Testis (tissue), 5 donors: ENCODE measurements at places on chromosomes 7 and 10.

DNA sequence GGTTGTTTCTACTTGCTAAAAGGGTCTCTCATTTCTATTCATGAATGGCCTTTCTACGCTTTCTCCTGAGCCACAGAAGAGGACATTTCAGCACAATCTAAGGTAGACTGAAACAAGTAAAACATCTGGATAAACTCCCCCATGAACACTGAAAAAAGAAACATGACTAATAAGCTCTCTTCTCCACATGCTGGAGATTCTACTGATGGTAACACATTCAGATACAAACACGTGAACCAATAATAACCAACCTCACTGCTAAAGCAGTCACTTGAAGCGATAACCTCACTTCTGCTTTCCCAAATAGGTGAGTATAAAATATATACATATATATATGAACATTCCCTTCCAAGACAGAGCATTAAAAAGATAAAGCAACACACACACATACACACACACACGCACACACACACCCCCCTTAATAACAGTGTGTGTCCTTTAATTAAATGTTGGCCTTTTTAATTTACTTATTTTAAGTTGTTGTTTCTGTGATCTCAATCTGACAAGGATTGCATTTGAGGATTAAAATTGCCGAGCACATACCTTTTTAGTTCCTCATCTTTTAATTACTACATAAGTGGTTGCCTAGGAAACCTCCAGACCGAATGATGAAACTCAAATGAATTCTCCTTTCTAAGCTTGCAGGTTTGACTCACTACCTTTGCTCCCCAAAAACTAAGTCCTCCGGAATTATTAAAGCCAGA, 292.4 kb upstream of the KLF14 start:
- DNase-seq: no peak

- no peak for DNase-seq
These were observed 56.7 kb downstream of the PIP4K2A start for GRCh38 chr10:22657566-22658225.

DNA sequence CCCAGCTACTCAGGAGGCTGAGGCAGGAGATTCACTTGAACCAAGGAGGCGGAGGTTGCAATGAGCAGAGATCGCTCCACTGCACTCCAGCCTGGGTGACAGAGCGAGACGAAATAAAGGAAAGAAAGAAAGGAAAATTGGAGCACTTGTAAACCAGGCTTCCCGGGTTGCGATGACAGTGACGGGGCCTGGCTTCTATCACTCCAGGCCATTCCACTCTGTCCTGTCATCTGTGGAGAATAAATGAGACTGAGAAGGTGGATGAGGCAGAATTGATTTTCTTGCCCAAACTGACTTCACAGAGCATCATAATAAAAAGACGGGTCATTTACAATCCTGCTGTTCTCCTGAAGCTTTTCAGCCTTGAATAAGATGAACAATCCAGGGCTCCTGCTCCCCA, 12.1 kb upstream of the KPNA7 start:
- no peak for DNase-seq

DNA sequence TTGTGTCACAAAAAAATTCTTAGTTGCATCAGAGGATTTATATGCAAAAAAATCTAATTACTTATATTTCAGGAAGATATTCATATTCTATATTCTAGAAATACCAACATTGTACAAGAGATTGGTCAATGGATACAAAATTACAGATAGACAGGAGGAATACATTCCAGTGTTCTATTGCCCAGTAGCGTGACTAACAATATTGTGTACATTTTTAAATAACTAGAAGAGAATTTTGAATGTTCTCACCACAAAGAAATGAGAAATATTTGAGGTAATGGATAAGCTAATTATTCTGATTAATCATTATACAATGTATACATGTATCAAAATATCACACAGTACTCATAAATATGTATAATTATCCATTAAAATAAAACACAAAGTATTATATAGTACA, 253.3 kb downstream of the IPMK start:
- DNase-seq: no peak

DNA sequence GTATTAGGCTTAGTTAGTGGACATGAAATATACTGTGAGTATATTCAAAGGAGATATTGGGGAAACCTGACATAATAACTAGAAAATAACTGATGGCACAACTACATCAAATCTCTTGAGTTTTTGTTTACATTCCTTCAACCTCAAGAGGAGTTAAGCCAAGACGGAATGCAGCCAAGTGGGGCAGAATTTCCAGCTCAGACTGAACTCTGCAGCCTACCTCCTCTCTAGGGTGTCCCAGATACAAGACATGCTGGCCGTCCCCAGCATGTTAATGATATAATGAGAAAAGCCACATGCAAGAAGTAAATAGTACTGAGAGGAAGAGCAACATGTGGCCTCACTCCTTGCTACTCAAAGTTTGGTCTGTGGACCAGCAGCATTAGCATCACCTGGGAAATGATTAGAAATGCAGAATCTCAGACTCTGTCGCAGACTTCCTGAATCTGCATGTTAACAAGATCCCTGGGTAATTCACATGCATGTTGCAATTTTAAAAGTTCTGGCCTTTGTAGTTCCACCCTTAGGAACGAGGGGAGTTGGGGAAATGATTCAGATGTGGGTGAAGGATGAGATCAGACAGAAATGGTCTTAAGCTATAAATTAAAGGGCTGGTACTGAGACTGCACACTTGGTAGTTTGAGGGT, 118.4 kb upstream of the CACUL1 start:
- DNase-seq: no peak

- DNase-seq: no peak
These were observed 86.6 kb downstream of the NOC3L start for GRCh38 chr10:94276140-94276539.

GRCh38 chr7:132428247-132428919, 147.9 kb downstream of the PLXNA4 start:
- DNase-seq: peak; percentile 68

- no peak for DNase-seq
These were observed 789.0 kb downstream of the PHTF2 start for GRCh38 chr7:78587443-78588044.

DNA sequence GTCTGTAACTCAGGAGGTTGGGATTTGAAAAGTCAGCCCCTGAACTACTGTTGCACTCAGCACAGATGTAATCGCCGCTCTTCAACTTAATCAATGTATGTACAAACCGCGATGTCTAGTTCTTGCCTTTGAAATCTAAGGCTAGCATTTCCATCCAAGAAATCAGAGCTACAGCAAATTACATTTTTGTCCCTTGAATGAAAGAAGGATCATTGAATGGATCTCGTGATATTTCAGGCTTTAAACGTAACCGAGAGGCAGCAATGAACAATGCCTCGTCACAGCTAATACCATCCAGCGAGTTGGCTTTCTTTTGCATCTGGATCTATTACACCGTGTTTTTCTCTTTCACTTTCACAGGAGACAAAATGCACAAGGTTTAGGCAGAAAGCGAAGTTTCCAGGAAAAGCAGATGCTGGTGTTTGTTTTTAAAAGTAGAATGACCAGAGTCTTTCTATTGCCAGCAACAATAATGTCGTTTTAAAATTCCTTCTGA, 5.5 kb downstream of the SKIDA1 start:
- no peak for DNase-seq

GRCh38 chr7:44368885-44369284, 43.5 kb upstream of the CAMK2B start:
- no peak for DNase-seq

DNA sequence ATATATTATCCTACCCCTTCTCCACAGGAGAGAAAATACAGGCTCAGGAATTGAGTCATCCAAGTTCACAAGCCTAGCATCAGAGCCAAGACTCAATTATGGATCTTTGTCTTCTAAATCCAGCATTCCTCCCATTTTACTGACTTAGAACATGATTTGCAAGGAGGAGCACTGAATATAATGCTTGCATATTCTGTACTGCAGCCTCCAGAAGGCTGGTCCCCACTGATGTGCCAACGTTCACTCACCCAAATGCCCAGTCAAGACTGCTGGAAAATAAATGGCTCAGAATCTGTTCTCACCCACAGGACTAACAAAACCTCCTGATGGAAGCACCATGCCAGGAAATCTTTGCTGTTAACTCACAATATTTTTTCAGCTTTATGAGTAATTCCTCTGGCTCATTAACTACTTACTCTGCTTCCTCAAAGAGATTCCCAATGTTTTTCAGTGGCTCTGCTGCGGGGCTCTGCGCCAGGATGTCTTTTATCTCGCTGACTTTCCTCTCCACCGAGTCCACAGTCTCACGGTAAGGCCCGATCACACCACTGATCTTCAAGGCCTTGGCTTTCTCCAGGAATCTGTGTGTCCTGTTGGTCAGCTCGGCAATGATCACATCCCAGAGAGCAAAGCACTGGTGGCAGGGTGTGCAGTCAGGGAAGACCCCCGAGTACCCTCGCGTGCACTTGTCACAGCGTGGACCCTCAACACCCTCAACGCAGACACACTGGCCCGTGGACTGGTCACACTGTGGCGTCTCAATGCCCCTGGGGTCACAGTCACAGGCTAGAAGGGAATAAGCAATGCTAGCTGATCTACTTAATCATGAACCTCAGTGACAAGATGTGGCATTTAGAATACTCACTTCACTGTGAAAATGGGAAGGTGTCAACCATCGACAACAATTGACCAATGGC, 48.8 kb downstream of the DLD start:
- DNase-seq: peak; percentile 62

DNA sequence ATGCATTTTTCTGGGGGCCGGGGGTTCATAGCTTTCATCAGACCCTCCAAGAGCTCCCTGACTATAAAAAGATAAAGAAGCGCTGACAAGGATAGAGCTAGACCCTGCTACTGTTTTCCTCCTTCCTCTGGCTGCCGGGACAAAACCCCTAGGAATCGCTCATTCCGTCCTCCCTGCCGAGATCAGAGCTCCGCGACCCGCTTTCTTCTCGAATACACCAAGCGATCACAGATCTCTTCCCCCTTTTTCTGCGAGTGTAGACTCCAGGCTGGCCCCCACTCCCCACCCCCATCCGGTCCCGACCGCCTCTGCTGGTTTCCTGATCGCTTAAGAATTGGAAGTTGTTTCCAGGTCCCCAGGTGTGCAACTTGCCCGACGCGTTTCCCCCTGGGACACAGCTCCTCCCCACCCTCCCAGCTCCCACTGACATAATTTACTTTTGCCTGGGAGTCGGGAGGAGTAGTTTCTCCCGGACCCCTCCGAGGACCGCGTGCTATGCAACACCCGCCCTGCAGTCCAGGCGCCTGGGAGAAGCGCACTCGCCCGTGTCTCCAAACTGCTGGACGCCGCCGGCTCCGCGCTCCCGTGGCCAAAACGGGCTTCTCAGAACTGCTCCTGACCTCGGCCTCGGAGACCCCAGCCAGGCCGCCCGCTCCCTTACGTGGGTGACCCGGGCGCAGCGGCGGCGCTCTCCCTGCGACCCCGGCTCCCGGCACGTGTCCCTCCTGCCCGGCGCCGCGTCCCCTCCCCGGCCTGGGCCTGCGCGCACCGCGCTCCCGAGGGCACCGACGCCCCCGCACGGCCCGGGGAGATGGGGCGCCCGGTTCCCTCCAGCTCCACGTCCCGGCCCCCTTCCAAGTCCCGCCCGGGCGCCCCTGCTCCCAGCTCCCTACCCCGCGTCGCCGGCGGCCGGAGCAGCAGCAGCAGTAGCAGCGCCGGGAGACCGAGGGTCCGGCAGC, 552 bp downstream of the IL15RA start:
- DNase-seq: peak; percentile 47

DNA sequence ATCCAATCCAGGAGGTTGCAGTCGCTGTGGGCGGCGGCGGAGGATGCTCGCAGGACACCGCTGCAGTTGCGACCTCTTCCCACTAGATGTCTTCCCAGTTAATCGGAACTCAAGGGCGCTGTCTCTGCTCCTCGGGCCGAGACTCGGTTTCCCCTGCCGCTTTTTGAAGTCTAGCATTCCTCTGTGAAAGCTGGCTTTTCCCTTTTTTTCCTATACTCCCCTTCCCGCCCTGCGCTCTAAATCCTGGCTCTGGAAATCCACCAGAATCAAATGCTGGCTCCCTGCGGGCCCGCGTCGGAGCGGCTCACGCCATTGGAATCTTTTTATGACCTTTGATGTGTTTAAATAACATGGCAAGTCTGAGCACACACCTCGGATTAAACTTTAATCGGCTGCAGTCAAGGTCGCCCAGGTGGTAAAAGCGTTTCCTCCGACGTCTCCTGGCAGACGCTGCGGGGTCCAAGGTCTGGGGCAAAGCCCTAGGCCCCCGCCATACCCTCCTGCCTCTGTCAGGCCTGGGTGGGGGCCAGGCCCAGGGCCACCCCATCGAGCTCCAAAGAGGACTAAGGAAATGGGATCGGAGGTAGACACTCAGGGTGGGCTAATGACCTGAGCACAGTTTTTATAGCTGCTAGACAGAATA, 10.7 kb upstream of the HOXA13 start:
- peak; percentile 70 for DNase-seq

DNA sequence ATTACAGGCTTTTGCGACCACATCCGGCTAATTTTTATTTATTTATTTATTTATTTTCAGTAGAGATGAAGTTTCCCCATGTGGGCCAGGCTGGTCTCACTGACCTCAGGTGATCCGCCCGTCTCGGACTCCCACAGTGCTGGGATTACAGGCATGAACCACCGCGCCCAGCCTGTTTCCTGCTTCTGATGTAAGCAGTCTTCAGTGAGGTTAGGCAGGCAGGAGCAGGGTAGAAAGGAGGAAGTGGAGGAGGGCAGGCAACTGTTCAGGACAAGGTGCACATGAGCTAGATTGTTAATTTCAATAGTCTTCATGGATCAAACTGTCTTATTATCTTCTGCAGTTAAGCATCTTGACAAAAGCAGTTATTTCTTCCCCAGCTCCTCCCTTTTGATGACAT, 605.0 kb downstream of the CCSER2 start:
- no peak for DNase-seq

- peak; percentile 46 for DNase-seq
These were observed 11.5 kb downstream of the TMEM176B start for GRCh38 chr7:150788474-150789269.

DNA sequence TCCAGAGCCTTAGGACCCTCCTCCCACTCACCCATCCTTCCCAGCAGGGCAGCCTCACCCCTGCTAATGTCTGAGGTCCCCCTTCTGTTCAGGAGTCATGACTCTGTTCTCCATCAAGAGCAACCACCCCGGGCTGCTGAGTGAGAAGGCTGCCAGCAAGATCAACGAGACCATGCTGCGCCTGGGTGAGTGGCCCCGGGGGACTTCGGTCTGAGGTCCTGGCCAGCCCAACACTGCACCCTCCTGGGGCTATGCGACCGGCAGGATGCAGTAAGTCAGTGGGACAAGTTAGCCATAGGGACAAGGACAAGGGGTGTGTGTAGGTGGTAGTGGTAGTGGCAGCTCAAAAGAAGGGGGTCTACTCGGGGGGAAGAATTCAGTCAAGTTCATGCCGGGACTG, 16.2 kb upstream of the AHCYL2 start:
- DNase-seq: no peak

GRCh38 chr7:104984585-104985258, 29.3 kb upstream of the KMT2E start:
- DNase-seq: no peak

- peak; percentile 12 for DNase-seq
These were observed 111.8 kb downstream of the VIPR2 start for GRCh38 chr7:159032753-159033472.

DNA sequence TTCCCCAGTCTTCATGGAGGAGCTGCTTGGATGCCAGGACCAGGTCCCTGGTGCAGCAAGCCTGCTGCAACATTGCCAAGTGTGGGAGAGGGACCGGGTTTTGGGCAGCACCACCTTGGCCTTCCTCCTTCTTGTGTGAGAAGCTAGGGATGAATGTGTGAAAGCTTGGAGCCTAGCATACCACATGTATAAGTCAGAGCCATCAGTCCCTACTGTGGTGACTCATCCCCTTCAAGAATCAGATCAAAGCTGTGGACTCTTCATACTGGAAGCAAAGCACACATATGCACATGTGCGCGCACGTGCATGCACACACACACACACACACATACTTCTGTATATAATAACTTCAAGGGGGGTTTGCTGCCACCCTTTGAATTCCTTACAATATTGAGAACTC, 527.8 kb downstream of the LRMDA start:
- no peak for DNase-seq
